CD4-positive, alpha-beta memory T cell (primary cell): ENCODE measurements at places on chromosomes 6 and 20.

DNA sequence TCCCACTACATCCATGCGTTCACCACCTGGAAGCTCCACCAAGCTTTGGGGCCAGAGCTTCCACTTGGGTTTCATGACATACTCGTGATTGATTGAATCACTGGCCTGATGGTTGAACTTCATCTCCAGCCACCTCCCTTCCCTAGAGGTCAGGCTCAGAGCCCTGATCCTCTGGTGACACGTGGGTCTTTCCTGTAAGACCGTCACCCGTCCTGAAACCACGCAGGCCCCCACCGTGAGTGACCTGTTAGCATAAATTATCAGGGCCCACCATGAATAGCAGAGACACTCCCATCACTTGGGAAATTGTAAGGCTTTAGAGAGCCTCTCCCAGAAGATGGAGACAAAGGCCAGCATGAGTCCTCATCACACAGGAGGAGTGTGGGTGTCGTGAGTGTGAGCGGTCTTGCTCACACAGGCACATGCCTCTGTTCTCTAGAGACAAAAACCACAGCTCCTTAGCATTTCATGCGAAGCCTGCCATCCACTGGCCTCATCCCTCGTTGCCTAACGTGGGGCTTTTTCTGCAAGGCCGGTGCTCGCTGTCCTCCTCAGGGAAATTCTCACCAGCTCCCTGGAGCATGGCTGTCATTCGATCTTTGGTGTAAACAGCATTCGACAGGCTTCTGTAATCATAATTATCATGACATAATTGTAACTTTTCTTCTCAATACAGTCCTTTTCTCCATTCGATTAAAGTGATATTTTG, 65.1 kb upstream of the DUSP22 start:
- no peak for DNase-seq

DNA sequence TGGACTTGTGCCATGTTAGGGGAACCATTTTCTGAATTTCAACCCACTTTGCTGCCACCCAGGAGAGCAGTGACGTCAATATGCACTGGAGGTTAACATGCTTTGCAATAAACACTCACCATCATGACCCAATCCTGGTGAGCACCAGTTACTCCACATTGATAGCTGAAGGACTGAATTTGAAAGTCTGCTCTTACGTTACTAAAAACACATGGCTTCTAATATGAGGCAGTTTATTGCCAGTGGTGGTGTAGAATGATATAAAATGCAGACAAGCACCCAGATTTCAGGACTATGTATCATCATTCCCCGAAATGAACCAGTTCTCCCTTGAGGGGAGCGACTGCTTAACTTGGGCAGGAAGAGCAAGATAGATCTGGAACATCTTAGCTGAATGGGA, 23.8 kb downstream of the RFPL4B start:
- no peak for DNase-seq

DNA sequence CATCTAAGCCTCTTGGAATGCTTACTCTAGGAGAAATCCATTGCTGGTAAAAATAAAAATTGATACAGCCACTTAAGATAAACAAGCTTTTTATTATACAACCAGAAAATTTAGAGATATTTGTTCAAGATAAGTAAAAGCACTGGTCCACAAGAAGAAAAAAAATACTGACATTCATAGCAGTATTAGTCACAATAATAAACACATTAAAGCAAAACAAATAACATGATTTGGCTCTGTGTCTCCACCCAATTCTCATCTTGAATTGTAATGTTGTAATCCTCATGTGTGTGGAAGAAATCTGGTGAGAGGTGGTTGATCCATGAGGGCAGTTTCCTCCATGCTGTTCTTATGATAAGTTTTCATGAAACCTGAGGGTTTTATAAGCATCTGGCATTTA, 1093.5 kb upstream of the ADGRB3 start:
- DNase-seq: no peak

DNA sequence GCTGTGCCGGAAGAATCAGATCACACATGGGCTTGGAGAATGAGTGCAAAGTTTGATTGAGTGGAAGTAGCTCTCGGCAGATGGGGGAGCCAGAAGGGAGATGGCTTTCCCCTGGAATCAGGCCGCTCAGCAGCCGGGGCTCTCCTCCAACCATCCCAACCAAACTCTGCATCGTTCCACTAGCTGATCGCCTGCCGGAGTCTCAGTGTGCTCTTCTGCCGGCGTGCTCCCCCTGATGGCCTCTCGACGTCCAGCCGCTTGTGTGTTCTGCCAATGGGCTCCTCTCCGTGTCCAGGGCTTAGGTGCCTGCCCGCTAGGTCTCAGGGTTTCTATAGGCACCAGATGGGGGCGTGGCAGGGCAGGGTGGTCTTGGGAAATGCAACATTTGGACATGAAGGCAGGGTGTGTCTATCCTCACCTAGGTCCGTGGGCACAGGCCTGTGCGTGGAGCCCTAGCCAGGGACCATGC, 4.9 kb upstream of the BIRC7 start:
- no peak for DNase-seq

- no peak for DNase-seq
Measured at GRCh38 chr20:40726776-40727175, 37.7 kb upstream of the MAFB start.

DNA sequence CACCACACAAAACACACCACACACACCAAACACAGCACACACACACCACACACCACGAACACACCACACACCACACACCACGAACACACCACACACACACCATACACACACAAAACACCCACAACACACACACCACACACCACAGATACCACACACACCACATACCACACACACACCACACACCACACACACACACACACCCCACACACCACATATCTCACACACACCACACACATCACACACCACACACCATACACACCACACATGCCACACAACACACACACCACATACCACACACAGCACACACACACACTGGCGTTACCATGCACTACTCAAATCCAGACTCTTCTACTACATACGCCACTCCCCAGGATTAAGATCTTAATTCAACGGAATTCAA, 118.9 kb upstream of the THBS2 start:
- DNase-seq: no peak

GRCh38 chr6:27280540-27281000, 31.5 kb downstream of the POM121L2 start:
- no peak for DNase-seq

GRCh38 chr6:15626160-15626559, 36.7 kb downstream of the DTNBP1 start:
- DNase-seq: no peak

DNA sequence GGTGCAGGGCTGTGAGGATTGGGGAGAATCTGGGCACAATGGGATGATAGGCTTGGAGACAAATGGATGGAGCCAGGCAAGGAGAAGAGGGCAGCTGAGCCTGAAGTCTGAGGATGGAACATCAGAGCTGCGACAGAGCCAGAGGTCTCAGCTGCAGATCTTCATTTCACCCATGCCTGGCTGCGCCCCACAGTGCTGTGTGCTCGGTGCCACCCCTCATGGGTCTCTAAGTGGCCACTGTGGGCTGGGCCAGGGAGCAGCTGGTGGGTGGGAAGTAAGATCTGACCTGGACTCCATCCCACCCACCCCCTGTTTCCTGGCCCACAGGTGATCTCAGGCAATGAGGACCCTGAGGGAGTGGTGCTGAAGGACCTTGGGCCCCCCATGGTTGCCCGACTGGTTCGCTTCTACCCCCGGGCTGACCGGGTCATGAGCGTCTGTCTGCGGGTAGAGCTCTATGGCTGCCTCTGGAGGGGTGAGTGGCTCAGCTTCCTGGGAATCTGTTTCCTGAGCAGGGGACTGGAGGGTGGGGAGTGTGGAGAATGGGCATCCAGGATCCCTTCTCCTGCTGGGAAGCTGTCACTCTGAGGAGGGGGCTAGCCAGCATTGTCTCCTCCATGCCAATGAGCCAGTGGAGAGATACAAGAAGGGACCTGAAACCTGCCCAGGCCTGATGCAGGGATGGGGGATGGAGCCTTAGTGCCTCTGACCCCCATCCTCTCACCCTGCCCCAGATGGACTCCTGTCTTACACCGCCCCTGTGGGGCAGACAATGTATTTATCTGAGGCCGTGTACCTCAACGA, 6.5 kb downstream of the DDR1 start:
- DNase-seq: no peak

GRCh38 chr6:105045526-105045925, 88.6 kb downstream of the LIN28B start:
- no peak for DNase-seq

DNA sequence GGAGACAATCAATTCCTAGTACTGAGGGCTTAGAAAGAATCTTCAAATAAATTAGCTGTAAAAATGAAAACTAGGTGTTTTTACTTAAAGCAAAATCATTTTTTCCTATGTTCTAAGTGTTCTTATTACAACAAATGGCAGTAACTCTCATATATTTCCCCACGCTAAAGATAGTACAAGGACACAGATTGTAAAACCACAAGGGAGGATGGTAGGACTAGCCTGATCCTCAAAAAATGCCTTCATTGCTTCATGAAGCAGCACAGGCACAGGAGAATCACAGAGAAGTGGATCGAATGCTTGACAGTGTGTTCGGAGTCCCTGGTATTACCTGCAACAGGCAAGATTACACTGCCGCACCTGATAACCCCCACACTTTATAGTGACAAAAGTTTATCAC, 58.5 kb downstream of the SAMD3 start:
- no peak for DNase-seq

DNA sequence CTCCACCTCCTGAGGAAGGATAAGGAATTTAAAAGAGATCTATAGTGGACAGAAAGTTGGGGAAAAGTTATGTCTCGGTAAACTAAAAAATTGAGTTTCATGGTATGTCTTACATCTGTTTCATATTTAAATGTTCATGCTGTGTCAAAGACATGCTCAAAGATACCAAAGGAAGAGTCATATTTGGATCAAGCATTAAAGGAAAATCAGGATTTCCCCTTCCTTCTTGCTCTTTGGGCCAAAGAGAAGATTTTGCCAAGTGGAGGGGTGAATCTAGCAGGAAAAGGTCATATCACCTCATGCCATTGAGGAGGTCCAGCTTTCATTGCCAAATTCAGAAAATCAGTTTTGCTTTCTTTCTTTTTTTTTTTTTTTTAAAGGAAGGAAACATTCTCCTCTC, 192.4 kb downstream of the OGFRL1 start:
- DNase-seq: no peak

DNA sequence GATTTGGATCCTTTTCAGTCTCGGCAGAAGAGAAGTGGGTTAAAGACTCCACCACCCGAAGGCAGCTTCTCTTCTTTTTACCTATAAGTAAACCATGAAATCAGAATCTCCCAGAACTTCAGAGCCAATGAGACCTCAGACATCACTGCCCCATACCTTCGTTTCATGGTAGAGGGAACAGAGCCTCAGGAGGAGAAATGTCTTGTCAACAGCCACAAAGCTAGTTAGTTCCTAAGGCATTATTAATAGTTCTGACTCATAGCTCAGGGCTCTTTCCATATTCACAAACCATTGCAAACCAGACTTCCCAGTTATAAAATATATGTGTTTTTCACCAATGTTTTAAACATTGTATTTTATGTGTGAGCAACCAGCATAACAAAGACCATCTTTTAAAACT, 118.7 kb upstream of the RIPOR2 start:
- no peak for DNase-seq

DNA sequence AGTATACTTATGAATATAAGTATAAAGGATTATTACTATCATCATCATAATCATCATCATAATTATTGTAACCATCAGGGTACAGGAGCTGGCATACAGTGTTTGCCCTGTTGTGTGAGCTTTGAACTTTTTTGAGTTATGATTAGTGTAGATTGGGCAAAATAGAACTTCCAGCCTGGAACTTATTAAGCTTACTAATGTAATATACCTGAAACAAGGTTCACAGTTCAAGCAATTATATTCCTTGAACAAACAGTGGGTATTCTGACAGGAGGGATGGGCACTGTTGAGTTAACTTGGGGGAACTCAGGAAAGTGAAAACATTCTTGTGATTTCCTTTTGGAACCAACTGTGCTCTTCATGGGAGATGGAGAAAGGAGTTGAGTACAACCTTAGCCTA, 680.0 kb downstream of the DOK5 start:
- DNase-seq: no peak

DNA sequence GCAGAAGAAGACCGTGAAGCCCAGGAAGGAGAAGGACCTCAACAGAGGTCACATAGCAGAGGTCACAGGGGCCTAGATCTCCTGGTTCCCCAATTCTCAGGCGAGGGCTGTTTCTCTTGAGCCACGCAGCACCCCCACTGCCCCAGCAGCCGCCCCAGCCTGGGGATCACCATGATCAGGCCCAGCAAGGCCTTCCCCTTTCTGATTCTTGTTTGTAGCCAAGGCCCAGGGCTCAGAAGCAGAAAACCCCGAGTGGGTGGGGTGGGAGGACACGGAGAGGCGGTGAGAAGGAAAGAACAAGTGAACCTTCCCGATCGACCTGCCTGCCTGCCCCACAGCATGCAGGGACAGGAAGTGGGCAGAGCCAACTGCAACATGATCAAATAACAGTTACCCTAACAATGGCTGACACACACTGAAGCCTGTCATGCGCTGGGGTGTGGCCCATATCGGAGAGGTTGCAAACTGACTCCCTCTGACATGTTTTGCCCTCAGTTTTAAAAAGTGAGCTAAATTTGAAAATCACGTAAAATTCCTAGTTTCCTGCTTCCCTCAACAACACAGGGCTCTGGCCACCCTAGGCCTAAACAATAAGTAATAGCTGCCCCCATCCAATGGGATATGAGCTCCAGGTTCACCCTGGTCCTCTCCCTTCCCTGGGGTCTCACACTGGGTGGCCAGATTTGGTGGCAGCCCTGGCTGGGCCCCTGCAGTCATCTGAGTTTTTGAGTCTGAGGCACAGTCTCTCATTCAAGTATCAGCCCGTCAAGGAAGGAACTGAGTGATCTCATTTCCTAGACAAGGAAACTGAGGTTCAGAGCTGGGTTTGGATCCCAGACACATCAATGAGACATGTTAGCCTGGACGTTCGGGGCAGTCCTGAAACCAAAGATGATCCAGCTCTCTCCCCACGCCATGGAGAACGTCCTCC, 6.5 kb downstream of the PEDS1 start:
- DNase-seq: peak; percentile 83

GRCh38 chr20:8557711-8558110, 425.6 kb downstream of the PLCB1 start:
- DNase-seq: no peak

GRCh38 chr20:12798286-12798685, 210.5 kb upstream of the SPTLC3 start:
- no peak for DNase-seq

GRCh38 chr20:41063442-41063841, 34.8 kb downstream of the TOP1 start:
- DNase-seq: no peak

GRCh38 chr6:28696682-28697081, 171.0 kb downstream of the GPX5 start:
- no peak for DNase-seq

DNA sequence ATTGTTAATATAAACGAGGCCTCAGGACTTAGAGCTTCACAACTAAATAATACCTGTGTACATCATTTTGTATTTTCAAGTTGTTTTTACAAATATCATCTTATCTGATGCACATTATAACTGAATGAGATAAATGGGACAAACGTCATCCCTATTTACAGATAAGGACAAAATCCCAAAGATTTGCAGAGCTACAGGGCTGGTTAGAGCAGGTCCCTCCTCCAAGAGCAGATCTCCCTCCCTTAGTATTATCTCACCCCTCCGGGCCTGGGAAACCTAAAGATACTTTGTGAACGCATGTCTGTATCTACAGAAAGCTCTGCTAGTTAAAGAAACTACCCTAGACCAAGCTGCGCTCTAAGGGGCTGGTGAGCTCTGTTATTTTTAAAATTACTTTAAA, 130.4 kb upstream of the PROKR2 start:
- DNase-seq: no peak
